ENCODE measurements at places on chromosomes 12 and 14. TPM values are rescaled to one million over a fixed set of nuclear protein-coding genes. Genes with fewer than 3 reads are reported as not detected.

VIPAS39 gene
- 10.8 TPM for total RNA-seq

NEUROD4 gene
- total RNA-seq: not detected

RIPK3 gene
- 1.6 TPM for total RNA-seq

TAS2R20 gene
- 0.21 TPM for total RNA-seq

TM9SF1 gene
- 22.7 TPM for total RNA-seq

MDGA2 gene
- not detected for total RNA-seq

COX8C gene
- not detected for total RNA-seq

PEBP1 gene
- total RNA-seq: 211 TPM

GLT1D1 gene
- total RNA-seq: 3.1 TPM

DTX1 gene
- total RNA-seq: 0.75 TPM

GUCY2C gene
- total RNA-seq: not detected

FSCB gene
- not detected for total RNA-seq

CISTR gene
- total RNA-seq: not detected

AGAP2 gene
- total RNA-seq: 4.4 TPM

APOF gene
- total RNA-seq: not detected

FOXM1 gene
- 0.52 TPM for total RNA-seq

Data from psoas muscle (tissue), 8 donors.